ENCODE measurements at places on chromosomes 13 and 19. TPM values are rescaled to one million over a fixed set of nuclear protein-coding genes. Genes with fewer than 3 reads are reported as not detected.

- DNase-seq: no peak
Observed at GRCh38 chr13:93818345-93818744, 591.7 kb downstream of the GPC6 start.

GRCh38 chr19:16328824-16329482 lies 4.3 kb downstream of the KLF2 start:
- no peak for DNase-seq

Gene SLAIN1
- 46.3 TPM for total RNA-seq

GRCh38 chr13:21039097-21039800 lies 22.1 kb downstream of the LATS2 start:
- no peak for DNase-seq

GRCh38 chr13:24307211-24308067 lies 1.9 kb upstream of the C1QTNF9 start:
- no peak for DNase-seq

DNA sequence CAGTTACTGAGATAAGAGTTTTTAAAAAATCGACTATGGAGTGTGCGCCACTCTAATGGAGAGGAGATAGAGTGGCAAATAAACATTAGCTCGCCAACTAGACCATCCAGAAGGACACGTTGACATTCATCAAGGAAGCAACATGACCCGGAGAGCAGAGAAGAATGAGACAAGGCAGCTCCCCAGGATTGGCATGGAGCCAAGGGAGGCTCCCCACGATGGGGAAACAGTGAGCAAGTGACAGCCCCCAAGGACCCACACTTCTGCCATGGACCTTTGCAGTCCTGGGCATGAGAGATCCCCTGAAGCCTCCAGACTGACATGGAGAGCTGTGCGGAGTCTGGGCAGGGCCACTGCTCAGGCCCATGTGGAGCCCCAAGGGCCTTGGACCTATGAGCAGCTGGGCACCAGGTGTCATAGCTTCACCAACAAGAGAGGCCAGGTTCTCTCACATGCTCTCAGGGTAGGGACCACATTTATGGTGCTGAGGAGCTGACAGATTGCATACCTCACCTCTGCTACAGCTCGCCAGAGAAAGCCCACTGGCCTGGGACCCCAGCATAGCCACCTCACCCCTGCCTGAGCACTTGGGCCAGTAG lies 6.7 kb downstream of the SIGLEC6 start:
- no peak for DNase-seq

GRCh38 chr13:34862716-34863115 lies 79.4 kb upstream of the NBEA start:
- no peak for DNase-seq

GRCh38 chr13:98549006-98549727 lies 27.7 kb downstream of the STK24 start:
- no peak for DNase-seq

Gene CASP14
- total RNA-seq: not detected

Gene ZNF99
- not detected for total RNA-seq

Gene CACNG7
- 0.18 TPM for total RNA-seq

- DNase-seq: no peak
Observed at GRCh38 chr13:45122941-45123340, 2.6 kb downstream of the GTF2F2 start.

GRCh38 chr13:110415669-110416068 lies 108.6 kb downstream of the COL4A2 start:
- no peak for DNase-seq

DNA sequence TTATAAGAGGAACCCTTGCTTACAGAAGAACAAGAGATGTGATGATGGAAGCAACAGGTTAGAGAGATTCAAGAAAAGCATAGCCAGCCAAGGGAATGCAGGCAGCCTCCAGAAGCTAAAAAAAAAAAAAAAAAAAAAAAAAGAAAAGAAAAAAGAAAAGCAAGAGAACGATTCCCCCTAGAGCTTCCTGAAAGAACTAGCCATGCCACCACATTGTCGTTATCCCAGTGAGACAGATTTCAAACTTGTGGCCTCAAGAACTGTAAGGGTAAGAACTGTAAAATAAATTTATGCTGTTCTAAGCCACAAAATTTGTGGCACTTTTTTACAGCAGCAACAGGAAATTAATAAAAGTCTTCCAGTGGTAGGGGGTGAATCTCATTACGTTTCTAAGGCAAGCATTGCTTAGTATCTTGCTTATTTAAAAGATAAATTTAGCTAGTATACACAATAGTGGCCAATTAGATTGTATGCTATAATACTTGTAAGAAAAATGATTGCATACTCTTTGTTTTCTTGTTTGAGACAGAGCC lies 21.8 kb downstream of the RFXAP start:
- DNase-seq: no peak

- no peak for DNase-seq
Observed at GRCh38 chr19:10104130-10104513, 1.6 kb upstream of the ANGPTL6 start.

- peak; percentile 65 for DNase-seq
Observed at GRCh38 chr19:12092065-12092867, 27.7 kb downstream of the ZNF844 start.

DNA sequence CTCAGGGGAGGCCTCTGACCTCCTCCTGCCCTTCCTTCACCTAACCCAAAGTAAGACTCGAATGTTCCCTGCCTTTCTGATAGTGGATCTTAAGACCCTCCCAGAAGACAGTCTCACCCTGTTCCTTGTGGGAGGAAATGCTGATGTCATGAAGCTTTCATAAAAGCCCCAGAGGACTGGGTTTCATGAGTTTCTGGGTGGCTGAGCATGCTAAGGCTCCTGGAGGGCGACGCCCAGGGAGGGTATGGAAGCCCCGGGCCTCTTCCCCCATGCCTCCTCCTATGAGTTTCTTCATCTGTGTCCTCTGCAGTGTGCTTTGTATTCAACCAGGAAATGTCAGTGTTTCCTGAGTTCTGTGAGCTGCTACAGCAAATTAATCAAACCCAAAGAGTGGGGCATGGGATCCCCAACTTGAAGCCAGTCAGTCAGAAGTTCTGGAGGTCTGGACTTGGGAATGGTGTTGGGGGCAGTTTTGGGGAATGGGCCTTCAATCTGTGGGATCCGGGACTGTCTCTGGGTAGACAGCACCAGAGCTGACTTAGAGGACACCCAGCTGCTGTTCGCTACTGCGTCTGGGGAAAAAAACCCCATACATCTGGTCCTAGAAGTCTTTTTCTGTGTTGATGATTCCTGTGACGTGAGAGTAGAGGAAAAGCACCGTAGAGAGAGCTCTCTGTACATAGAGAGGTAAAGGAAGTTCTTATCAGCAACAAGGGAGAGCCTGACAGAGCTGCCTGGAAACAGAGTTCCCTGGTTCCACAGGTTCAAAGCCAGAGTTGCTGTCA lies 2.0 kb upstream of the LILRB2 start:
- no peak for DNase-seq

GRCh38 chr13:31168166-31168565 lies 6.5 kb upstream of the HSPH1 start:
- no peak for DNase-seq

Gene KLF5
- 111 TPM for total RNA-seq

Gene ZNF541
- total RNA-seq: not detected

- peak; percentile 20 for DNase-seq
Observed at GRCh38 chr13:38636761-38637160, 50.1 kb upstream of the FREM2 start.

Gene ZNF154
- 43.3 TPM for total RNA-seq

- no peak for DNase-seq
Observed at GRCh38 chr19:2804156-2805004, 15.3 kb upstream of the ZNF554 start.

DNA sequence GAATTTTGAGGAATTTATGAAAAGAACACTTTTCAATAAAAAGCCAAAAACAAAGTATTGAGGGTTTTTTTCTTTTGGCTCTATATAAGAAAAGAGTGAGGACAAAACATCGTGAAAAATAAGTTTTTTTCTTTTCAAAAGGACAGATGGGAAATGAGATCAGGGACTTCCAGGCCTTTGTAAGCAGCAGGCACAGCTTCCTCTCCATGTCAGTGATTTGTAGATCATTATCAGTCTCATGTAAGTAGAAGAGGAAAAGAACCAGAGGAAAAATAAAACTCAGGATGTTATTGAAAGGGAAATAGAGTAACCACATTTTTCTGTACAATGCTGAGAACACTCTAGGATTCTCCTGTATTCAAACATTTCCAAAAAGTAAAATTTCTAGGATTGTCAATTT lies 29.9 kb downstream of the DOCK9 start:
- DNase-seq: no peak

DNA sequence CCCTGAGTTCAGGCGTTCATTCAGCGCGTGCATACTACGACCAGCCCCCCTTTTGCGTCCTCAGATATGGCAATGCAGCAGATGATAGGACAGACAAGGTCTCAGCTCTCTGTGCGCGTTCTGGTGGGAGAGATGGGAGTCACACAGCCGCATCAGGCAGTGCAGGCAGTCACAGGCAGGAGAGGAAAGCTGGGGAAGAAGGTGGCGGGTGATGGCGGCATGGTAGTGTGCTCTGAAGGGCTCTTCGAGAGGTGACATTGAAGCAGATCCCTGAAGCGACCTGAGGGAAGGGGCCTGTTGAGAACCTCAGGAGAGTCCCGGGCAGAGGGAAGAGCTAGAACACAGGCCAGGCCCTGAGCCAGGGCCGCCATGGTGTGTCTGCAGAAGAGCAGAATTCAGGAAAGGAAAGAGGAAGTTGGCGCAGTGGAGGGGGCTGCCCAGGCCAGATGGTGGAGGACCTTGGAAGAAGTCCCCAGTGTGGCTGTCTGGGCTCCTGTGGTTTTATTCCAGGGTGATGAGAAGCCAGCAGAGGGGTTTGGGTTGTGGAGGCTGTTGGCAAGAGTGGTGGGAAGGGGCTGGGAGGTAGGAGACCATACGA lies 3.5 kb downstream of the USF2 start:
- no peak for DNase-seq

Gene ZNF66
- 30.6 TPM for total RNA-seq

Gene RASGRP4
- not detected for total RNA-seq

- no peak for DNase-seq
Observed at GRCh38 chr19:13861392-13861713, 15.6 kb upstream of the NANOS3 start.

Gene CDC34
- total RNA-seq: 96.9 TPM

Gene LGALS14
- total RNA-seq: not detected

- DNase-seq: no peak
Observed at GRCh38 chr13:28533441-28534166, 38.7 kb upstream of the FLT1 start.

- DNase-seq: no peak
Observed at GRCh38 chr19:28956421-28956820, 256.5 kb downstream of the UQCRFS1 start.

Gene C1QTNF9
- not detected for total RNA-seq

DNA sequence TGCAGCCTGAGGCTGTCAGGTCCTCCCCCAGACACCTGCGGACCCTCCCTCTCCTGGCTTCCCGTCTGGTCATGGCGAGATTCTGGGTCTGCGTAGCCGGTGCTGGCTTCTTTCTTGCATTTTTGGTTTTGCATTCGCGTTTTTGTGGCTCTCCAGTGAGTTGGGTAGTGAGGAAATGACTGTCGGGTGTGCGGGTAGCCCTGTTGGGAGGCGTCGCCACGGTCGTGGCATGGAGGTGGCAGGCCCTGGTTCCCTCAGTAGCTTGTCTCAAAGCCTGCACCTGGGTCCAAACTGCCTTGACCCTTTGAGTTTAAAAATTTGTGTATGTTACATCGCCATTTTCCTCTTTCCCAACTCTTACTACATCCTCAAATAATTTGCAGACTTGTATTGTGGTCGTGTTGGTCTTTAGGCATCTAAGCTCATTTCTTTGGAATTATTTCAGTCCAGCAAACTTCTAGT lies 344 bp downstream of the NHLRC3 start:
- no peak for DNase-seq

DNA sequence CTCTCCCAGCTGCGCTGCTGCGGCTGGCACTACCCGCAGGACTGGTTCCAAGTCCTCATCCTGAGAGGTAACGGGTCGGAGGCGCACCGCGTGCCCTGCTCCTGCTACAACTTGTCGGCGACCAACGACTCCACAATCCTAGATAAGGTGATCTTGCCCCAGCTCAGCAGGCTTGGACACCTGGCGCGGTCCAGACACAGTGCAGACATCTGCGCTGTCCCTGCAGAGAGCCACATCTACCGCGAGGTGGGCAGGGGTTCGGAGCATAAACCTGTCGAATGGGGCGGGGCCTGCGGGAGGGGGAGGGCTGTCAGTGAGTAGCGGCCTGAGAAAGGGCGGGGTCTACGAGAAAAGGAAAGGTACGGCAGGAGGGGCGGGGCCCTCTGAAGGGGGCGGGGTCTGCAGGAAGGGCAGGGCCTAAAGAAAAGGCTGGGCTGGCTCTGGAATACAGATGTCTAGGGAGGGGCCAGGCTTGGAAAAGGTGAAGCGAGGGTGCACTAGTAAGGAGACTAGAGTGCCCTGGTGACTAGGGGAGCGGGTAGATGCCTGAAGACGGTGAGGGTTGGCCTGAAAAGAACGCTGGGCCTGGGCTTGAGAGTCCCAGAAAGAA lies 3.6 kb downstream of the CD37 start:
- peak; percentile 88 for DNase-seq

Data from progenitor cell of endocrine pancreas (in vitro differentiated cells).